ENCODE measurements at places on chromosomes 11 and 22. TPM values are rescaled to one million over a fixed set of nuclear protein-coding genes. Genes with fewer than 3 reads are reported as not detected.

HOATZ gene
- not detected for total RNA-seq

PPME1 gene
- total RNA-seq: 31.3 TPM

PANX3 gene
- not detected for total RNA-seq

HSPA8 gene
- 2,151 TPM for total RNA-seq

ADM2 gene
- 0.76 TPM for total RNA-seq

MPEG1 gene
- total RNA-seq: not detected

GLYATL2 gene
- total RNA-seq: not detected

Measured in HepG2 (cell line).